ENCODE measurements at places on chromosomes 13 and 19.

DNA sequence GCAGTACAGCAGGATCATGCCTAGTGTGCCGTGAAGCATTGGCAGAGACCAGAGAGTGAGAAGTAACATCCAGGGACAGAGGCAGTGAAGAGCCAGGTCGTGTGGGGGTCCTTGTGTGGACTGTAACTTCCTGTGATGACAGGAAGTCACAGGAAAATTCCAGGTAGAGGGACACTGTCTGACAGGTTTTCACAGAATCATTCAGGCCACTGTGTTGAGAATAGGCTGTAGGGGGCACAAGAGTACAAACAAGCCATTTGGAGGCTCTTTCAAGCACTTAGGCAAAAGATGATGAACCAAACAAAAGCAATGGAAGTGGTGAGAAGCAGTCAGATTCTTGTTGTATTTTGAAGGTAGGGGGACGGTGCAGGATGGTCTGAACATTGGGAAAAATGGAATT lies 46.4 kb downstream of the N4BP2L1 start:
- DNase-seq: no peak

DNA sequence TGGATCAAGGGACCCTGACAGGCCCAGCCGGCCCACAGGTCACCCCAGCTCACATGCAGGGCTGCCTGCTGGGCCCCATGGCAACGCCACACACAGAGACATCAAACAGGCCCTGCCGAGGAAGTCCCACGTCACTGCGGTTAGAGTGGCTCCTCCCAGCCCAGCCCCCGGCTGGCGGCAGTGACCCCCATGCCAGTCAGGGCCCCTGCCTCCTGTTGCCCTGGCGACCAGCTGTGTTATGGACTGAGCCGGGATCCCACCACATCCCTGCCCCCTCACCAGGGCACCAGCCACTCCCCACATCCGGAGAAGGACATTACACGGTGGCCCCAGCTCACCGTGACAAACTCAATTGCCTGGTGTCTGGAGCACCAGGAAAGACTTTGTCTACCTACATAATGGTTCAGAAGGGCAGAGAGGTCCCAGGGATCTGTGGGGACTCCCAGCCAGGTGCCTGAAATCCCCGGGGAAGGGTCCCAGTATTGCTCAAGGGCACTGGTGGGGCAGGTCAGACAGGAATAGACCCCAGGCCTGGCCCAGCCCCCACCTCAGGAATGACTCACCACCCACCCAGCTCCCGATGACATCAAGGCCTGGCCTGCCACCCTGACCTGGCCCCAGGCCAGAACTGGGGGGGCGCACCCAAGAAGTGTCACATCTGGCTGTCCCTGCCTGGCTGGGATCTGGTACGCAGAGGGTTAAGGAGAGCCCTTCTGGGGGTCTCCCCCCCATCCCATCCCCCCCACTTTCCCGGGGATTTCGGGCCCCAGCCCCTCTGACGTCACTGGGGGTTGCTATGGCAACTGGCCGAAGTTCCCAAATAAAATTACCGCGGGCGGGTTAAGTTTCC lies 30.2 kb upstream of the NANOS3 start:
- DNase-seq: peak; percentile 71

GRCh38 chr13:25375727-25376358 lies 4.1 kb downstream of the ATP8A2 start:
- no peak for DNase-seq

DNA sequence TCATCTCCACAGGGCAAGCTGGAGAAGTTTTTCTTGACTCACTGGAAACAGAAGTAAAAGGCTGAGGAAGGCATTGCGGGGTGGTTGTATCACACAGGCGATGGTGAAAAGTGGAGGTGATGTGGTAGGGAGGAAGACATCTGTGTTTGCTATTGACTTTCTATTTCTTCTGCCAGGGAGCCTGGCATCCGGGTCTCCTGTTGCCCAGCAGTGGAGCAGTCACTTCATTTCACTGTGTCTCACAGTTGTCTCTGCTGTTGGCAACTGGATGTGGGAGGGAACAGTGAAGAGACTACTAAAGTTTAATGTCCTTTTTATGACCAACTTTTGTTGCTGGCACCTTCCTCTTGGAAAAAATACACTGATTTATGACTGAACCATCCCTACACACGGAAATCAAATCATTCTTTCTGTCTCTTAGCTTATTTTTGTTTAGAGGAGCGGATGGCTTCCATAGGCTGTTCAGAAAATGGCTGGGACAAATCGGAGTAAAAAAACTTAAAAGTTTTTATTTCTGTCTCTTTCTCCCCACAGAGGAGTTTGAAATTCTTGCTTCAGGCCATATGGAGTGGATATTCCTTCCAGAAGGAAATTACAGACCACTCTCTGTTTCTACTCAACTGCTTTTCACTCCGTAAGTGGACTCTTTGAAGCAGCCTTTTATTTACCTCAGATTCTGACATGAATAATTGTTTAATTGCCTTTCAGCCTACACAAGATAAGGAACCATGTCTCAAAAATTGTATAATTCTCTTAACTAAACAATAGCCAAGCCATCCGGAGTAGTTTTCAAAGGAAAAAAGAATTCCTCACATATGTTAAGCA lies 23.8 kb upstream of the MEDAG start:
- DNase-seq: no peak

- no peak for DNase-seq
Observed at GRCh38 chr19:8682472-8682871, 16.1 kb downstream of the ACTL9 start.

DNA sequence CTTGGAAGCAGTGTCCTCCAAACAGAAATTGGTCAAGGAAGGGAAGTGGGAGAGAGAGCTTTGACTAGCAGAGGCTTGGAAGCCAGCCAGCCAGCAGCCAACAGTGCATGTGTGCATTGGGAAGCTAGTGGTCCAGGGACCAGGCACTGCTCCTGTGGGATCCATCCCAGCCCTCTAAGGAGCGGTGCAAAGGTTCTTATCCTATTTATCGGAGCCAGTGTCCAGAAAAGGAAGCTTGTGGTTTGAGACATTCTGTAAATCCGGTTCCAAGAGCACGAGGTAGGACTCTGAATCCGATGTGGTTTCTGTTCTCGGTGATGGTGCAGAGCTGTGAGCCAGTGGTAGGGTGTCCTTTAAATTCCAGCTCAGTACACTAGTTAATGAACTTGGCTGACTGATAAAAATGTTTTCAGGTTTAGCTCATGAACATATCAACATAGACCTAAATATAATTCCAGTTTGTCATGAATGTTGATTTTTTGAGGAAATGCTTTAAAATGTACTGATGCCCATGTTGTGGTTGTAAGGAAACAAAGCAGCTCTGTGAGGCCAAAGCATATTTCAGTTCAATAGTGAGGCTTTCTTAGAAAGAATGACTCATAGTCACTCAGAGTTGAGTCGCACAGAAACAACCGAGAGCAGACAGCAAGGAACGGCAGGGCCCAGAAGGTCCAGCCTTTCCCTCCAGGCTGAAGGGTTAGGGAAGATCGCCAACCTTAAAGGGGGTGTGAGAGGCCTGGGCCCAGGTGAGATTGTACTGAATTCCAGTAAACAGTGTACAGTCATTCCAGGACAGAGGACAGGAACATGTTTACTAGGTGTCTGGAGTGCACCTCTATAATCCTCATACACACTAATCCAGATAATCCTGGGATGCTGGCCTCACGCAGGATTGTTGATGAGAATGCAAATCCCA lies 21.5 kb upstream of the GARRE1 start:
- DNase-seq: no peak
